GM23248 (cell line): ENCODE measurements at places on chromosomes 13 and 19. TPM values are rescaled to one million over a fixed set of nuclear protein-coding genes. Genes with fewer than 3 reads are reported as not detected.

DNA sequence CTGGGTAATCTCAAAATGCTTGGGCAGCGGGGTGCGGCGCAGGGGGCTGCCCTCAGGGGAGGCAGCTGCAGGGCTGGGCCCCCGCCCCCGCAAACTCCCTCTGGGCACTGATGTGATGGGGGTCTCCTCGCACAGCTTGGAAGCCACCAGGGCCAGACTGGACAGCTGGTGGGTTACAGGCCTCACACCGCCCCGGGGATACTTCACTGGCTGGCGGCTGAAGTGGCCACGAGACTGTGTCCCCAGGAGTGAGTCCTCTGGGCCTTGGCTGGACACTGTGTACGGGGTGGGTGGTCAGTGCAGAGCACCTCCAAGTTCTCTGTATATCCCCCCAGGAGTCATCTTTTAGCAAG is 2.0 kb upstream of the LPAR2 start:
- DNase-seq: no peak

The SPACA4 gene
- polyA plus RNA-seq: not detected in 2 replicates

DNA sequence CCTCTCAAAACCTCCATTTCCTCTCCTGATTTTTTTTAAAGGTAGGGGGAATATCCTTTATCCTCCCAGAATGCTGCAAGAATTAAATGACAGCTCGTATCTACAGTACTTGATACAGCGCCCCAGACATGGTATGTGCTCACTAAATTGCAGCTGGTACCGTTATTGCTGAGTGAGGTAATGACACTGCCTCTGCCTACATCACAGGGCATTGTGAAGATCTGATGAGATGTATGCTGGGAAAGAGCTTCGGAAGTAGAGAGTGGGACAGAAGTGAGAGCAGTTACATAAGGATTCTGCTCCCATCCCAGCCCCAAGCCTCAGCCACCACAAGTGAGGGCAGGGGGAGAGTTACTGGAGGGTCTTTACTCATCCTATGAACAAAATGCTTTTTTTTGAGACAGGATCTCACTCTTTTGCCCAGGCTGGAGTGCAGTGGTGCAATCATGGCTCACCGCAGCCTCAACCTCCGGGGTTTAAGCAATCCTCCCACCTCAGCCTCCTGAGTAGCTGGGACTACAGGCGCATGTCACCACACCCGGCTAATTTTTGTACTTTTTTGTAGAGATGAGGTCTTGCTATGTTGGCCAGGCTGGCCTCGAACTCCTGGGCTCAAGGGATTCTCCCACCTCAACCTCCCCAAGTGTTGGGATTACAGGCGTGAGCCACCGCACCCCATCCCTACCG is 1.7 kb upstream of the FKRP start:
- peak; percentile 39 for DNase-seq

The FFAR3 gene
- not detected in 2 replicates for polyA plus RNA-seq

DNA sequence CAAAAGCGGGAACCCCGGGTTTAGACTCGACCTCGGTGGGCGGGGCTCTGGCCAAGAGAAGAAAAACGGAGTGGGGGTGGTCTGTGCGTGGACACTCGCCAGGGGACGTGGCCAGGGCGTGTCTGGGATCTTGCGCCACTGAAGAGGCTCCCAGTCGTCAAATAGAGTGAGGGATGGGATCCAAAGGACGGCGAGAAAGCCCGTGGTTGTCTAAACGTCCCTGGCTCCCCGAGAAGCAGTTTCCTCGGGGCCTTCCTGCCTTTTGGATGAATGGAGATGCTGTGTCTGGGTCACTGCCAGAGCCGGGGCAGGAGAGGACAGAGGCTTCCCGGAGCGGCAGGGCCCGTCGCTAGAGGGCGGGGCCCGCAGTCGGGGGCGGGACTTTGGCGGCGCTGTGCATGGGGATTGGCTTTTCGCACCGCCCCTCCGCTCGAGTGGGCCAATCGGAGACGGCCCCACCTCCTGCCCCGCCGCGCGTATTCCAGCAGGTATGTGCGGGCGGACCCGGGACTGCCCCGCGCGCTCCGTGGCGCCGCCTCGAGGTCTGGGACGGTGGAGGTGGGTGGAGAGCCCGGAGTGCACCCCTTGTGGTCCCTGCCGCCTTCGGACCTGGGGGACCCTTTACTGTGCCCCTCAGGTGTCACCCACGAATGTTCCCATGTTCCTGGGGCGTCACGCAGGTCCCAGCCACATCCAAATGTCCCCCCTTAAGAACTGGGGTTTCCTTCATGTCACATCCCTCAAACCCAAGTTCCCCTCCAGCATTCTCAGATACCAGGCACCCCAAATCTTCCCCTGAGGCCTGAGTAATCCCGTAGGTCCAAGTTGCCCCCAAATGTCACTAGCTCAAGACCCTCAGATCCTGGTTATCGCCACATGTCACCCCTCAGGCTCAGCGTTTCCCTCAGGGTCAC is 38.3 kb downstream of the ZSWIM4 start:
- DNase-seq: peak; percentile 93

GRCh38 chr19:47518139-47518538 is 3.3 kb upstream of the NAPA start:
- no peak for DNase-seq

GRCh38 chr19:3272952-3273351 is 48.5 kb downstream of the CELF5 start:
- DNase-seq: no peak

- no peak for DNase-seq
These were observed 369.7 kb downstream of the COG6 start for GRCh38 chr13:40024967-40025714.

DNA sequence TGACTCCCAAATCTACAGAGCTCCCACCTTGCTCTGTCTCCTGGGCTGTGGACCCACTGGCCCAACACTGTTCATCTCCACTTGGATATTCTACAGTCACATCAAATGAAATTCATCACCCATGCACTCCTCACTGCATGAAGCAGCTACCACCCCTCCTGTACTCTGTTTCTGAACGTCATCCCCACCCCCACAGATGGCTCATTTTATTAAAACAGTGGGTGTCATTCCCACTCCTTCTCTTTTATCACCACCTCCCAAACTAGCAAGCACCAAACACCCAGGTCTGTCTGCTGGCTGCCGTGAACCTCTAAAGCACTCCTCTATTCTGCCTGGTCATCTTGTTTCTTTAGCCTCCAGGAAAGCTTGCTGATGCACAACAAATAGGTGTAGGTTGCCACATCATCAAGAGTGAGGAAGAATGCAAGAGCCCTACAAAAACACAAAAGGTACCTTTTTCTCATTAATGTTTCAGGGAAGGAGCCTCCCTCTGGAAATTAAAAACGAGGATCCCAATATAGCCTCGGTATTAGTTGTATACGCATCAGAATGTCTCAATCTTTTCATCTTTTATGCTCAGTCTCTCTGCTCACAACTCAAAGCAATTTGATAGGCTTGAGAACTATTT is 91.8 kb downstream of the MIPEP start:
- DNase-seq: no peak

GRCh38 chr19:3852614-3853254 is 16.1 kb downstream of the ZFR2 start:
- peak; percentile 58 for DNase-seq

The SHC2 gene
- not detected in 2 replicates for polyA plus RNA-seq

The PRX gene
- 0.52 and 0.54 TPM in 2 replicates for polyA plus RNA-seq

DNA sequence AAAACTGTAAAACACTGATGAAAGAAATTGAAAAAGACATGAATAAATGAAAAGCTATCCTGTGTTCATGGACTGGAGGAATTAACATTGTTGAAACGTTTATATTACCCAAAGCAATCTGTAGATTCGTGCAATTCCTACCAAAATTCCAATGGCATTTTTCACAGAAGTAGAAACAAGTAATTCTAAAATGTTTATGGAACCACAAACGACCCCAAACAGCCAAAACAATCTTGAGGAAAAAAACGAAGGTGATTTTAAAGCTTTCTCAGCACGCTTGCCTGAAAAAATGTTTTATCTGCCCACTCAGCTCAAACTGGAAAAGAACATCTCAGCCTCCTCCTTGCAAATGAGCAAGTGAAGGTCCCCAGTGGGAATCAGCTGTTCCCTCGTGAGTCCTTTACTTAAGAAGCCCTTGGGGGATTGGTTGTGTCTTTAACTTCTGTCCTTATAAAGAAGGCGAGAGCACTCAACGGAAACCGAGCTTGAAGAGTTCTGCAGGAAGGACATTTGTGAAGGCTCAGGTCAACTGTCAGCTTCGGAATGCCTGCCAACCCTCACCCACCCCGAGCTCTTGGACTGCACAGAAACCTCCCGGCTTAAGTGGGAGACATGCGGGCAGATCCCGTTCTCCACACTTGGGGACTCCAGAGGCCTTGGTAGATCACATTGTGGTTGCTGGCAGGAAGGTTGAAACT is 256.0 kb upstream of the IRS2 start:
- peak; percentile 43 for DNase-seq

- DNase-seq: no peak
These were observed 1.8 kb upstream of the TM6SF2 start for GRCh38 chr19:19274716-19275565.

DNA sequence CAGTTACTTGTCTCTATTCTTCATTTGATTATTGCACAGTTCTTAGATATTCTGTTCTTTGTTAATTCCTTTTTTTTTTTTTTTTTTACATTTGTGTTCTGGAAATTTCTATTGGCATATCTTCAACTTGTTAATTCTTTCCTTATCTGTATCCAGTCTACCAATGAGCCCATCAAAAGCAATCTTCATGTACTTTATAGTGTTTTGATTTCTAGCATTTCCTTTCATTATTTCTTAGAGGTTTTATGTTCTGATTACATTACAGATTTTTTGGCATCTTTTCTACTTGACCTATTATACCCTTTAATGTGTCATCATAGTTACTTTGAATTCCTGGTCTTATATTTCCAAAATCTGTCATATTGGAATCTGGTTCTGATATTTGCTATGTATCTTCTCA is 2194.8 kb downstream of the PCDH9 start:
- no peak for DNase-seq

GRCh38 chr13:42258747-42259146 is 13.2 kb upstream of the AKAP11 start:
- DNase-seq: no peak

The NLRP5 gene
- not detected in 2 replicates for polyA plus RNA-seq

GRCh38 chr13:50921706-50922105 is 12.1 kb downstream of the RNASEH2B start:
- no peak for DNase-seq

- no peak for DNase-seq
These were observed 218.2 kb downstream of the FGF14 start for GRCh38 chr13:102183509-102184182.

GRCh38 chr19:13396250-13397080 is 109.8 kb downstream of the CACNA1A start:
- DNase-seq: peak; percentile 82

DNA sequence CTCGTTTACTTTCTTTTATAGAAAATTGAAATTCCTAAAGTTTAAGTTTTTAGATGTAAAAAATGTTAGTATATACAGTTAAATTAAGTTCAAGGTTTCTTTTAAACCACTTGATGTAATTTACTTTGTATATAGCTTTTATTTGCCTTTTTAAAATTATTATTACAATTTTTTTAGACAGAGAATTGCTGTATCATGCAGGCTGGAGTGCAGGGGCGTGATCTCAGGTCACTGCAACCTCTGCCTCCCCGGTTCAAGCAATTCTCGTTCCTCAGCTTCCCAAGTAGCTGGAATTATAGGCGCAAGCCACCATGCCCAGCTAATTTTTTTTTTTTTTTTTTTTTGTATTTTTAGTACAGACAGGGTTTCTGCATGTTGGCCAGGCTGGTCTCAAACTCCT is 75.0 kb downstream of the KCNRG start:
- DNase-seq: no peak

DNA sequence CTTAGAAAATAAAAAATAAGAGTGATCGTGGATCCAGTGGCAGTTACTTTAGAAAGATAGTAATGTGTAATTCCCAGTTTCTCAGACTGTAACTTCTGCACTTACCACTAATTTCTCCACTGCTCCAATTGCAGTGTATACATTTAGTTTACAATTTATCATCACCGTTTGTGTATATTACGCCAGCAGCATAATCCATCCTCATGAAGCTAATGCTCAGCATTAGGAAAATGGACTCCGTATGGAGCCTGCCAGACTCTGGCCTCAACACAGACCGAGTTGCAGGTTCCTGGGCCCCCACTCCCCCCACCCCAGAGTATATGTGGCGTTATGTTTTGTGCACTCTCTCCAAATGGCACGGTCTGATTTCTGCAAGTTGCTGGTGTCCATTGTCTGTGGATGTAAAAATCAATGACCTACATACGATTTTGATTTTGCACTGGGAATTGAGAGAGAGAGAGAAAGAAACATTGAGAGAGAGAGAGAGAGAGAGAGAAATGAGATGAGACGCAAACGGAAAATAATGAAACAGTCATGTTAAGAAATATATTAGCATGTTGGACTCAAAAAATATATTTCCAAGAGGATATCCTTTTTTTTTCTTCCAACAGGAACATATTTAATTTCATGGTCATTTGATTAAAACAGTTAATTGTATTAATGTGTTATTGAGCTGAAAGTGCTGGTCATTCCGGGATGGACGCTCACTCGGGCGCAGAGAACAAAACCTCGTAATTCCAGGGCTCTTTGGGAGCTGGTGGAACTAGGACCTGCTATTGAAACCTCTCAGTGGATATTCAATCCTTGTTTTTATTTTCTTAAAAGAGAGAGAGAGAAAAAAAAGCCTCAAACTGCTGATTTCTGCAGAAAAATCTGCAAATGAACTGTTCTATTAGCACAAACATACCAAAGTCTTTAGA is 278.8 kb downstream of the TSHZ3 start:
- DNase-seq: no peak

GRCh38 chr19:4542896-4543841 is 3.3 kb upstream of the LRG1 start:
- DNase-seq: no peak

The KLK2 gene
- polyA plus RNA-seq: not detected in 2 replicates

The FCAR gene
- polyA plus RNA-seq: not detected in 2 replicates

The CCDC169 gene
- polyA plus RNA-seq: 0.63 and 0.79 TPM in 2 replicates

DNA sequence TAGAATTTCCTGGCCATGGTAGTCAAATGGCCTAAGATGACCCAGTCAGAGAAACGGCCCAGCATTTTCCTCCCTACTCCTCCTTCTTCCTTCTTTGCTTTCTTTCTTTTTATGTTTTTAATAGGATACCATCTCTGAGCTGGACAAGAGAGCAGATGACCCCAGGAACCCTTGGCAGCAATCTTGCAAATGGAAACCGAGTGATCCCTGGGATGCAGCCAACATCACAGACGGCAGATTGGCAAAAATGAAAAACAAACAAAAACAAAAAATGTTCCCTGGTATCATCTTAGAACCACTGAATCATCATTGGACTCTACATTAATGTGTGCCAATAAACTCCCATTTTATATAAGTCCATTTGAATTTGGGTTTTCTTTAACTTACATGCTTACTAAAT is 424.4 kb downstream of the FGF14 start:
- DNase-seq: no peak

DNA sequence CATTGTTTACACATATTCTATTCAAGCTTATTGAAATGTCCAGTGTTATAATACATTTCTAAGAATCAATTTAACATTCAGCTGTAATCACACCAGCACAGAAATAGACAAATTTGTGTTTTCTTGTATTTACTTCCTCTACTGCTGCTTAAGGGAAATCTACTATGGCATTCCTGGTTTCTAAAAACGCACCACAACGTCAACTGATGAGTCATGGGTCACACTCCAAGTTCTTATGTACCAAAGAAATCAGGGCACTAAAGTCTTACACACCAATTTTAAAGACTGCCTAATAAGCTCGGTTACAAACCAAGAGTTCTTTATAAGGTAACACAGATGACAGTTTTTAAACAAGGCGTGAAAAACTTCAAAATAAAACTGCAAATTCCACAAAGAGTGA is 13.2 kb downstream of the LNX2 start:
- peak; percentile 69 for DNase-seq

GRCh38 chr19:41376241-41376997 is at the start of gene TMEM91:
TSS of gene TMEM91 (plus strand) at chr19:41376533. CDS start at chr19:41378310, 1,777 bp downstream.
- DNase-seq: peak; percentile 63

- no peak for DNase-seq
These were observed 12.0 kb downstream of the THOP1 start for GRCh38 chr19:2797280-2797679.

The TMC4 gene
- polyA plus RNA-seq: 0.18 TPM in 1 of 2 replicates, not detected in the other
